Amniotic stem cell (primary cell): ENCODE measurements at places on chromosomes 12 and 14.

GRCh38 chr12:65962036-65962430 is 137.8 kb downstream of the HMGA2 start:
- DNase-seq, result no peak

- no peak for DNase-seq
Observed at GRCh38 chr12:112342587-112342986, 39.6 kb downstream of the HECTD4 start.

DNA sequence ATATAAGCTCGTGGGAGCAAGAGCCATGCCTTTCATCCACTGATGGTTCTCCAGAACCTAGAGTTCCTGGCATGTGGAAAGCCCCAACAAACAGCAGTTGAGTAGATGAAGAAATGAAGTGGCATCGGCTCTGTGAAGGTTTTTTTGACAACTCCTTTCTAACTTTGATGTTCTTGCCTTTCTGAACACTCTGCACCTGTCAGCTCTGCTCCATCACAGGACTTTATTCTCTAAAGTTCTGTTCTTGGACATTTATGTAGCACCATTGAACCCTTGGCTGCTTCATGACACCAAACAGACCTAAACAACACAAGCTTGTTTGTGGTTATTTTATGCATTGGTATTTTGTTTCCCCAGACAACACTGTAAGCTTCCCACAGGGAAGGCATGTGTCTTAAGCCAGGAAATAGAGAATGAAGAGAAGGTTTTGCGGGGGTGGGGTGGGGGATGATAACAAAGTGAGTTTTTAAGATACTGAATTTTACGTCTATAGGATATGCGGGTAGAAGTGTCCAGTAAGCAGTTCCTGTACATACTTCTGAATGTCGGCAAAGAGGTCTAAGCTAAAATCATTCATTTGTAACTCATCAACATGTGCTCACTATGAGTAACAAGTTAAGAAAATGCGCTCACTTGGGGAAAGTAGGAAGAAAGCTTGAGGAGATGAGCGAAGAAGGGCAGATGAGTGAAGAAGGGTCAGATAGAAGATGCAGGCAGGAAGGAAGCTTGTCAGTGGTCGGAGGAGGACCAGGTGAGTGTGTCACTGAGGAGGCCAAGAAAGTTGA is 146.0 kb upstream of the PLEKHG7 start:
- DNase-seq, result no peak

DNA sequence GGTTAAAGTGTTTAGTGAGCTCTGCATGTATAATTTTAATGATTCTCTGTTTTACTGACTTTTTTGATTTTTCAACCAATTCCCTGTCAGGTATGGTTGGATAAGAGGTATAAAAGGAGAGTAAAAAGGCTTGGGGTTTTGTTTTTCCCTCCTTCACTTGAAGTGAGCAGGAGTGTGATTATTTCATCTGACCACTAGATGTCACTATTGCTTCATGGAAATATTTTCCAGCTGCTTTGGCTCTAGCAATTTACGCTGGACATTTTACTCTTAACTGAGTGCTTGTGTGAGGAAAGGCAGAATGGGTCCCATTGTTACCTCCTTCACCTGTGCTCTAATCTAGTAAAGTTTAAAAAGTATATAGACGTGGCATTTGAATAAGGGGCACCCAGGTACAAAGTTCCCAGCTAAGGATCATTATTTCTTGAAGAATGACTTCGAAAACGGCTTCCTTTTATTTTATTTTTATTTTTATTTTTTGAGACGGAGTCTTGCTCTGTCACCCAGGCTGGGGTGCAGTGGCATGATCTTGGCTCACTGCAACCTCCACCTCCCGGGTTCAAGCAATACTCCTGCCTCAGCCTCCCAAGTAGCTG is 66.5 kb downstream of the TBC1D30 start:
- DNase-seq, result peak; percentile 21

DNA sequence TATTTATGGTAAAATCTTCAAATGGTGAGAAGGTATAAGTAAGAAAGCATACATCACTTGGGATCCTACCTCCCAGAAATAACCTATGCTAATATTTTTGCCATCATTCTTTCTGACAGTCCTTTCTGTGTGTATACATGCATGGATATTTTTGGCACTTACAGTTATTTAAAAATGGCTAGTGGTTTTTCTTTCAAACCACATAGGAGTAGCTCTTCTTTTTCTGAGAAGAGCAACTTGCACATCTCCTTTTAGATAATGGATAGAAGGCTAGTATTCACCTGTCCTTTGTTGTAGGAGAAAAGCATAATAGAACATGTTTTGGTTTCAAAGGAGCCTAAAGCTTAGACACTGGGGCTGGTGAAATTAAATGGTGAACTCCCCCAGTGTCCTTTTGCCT is 87.3 kb downstream of the EMP1 start:
- DNase-seq, result no peak

- DNase-seq, result no peak
Observed at GRCh38 chr12:52566847-52567291, 6.8 kb downstream of the KRT74 start.
